ENCODE measurements at places on chromosomes 16 and 17.

DNA sequence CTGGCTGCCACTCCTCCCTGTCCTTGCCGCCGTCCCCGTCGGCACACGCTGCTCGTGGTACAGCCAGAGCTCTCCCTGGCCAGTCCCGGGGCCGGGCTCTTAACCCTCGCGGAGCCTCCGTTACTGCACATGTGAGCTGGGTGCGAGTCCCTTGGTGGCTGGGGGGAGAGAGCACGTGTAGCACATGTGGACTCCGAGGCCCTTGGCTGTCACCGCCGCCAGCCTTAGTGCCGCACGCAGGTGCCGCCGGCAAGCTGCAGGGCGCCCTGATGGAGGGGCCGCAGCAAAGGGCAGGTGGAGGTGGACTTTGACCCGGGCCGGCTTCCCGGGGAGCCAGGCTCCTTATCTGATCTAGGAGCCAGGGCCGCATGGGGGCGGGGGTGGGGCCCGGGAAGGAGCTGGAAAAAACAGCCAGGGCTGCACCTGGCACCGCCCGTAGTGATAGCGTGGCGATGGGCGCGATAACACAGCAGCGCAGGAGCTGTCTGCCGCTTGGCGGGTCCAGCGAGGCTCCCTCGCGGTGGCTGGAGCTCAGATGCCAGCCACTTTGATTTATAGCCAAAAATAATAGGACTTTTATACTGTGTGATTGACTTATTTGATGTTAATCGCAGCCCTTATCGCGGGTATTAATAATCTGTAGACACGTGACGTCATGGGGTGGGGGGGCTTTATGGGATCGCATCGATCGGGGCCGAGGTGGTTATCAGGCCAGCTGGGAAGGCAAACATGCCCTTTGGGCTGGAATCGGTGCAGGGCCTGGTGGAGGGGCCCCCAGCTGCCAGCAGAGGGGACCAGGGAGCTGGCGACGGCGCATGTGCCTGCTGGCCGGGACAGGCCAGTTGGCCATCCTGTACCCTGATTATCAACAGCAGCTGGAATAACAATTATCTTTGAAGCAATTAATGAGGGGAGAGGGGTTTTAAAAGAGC, 35.1 kb downstream of the ZFPM1 start:
- DNase-seq = no peak

- DNase-seq = no peak
These were observed 149.4 kb upstream of the HS3ST2 start for GRCh38 chr16:22664561-22664997.

GRCh38 chr16:60605176-60605575, 1431.1 kb downstream of the CDH8 start:
- no peak for DNase-seq

DNA sequence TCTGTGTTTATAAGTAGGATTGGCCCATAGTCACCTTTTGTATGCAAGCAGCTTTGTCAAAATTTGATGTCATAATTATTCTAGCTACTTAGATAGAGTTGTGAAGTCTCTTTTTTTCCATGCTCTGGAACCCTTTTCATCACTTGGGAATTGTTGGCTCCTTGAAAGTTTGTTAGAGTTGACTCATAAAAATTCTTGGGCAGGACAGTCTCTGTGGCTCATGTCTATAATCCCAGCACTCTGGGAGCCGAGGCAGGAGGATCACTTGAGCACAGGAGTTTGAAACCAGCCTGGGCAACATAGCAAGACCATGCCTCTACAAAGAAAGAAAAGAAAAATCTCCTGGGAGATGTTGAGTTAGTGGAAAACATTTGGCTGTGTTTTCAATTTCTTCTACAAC, 45.7 kb upstream of the MRC2 start:
- no peak for DNase-seq

- DNase-seq = no peak
These were observed 20.5 kb downstream of the TCF25 start for GRCh38 chr16:89893642-89894548.

GRCh38 chr17:1627182-1627981, 1.3 kb downstream of the SLC43A2 start:
- no peak for DNase-seq

- no peak for DNase-seq
These were observed 4.7 kb downstream of the NAGPA start for GRCh38 chr16:5028950-5029475.

DNA sequence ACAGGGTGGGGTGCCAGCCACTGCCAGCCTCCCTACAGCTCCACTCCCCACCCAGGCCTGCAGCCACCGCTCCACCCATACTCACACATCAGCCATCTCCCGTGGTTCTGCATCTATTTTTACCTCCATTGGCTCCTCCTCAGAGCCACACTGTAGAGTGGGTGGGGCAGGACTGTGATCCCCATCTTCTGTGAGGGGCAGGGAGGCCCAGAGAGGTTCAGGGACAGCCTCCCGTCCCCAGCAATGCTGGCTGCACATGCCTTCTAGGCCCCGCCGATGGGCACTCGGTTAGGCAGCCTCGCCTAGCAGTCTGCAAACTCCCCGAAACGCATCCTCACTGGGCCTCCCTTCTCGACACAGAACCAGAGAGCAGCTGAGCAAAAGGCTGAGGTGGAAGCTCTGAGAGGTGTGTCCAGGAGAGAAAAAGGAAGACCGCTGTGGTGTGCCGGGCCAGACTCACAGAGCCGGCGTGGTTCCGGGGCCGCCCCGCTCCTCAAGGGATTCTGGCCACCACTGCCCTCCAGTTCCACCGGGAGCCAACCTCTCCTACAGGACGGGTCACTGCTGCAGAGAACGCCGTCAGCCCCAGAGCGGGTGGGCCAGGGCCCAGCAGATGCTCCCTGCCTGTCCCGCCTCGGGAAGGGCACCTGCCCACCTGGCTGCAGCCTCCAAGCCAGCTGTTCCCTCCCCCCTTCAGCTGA, 71.9 kb downstream of the ABR start:
- no peak for DNase-seq

DNA sequence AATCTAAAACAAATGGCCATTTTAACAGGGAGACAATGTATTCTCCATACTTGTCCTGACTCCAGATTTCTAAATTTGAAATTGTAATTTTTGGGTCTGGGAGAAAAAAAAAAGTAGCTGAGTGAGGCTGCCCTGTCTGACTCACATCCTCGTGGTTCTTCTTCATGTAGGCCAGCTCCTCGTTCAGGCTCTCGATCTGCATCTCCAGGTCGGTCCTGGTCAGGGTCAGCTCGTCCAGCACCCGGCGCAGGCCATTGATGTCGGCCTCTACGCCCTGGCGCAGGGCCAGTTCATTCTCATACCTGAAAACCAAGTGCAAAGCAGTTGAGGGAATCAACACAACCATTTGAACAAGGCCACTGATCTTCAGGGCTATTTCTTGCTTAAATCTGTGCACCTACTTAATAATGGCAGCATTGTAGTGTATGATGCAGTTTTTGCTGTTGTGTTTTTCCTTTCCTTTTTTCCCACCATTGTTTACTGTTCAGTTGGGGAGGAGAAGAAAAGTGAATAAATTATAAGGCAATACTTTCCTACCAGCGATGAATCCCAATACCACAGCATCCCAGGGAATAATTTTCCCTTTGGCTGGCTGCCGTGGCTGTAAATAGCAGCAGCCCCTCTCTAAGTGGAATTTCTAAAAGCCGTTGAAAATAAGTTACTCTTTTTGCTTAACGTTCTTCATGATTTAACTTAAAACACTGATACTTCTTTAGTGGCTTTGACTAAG, 2.2 kb downstream of the KRT12 start:
- DNase-seq = no peak

DNA sequence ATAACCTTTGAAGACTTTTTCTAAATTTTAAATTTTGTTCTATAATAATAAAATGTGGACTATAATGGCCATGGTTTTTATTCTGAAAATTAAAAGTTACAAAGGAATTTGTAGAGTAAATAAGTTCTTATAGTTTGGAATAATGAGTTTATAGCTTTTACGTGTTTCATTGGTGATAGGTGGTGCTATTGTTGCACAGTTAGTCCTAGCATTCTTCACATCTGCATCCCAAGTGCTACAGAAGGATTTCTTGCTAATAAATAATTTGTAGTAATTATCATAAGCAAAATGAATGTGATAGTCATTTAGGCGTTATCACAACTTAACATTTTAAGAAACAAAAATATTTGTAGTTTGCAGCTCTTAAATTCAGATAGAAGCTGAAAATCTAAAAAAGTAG, 67.9 kb downstream of the BCAS3 start:
- DNase-seq = no peak

- no peak for DNase-seq
These were observed 577 bp upstream of the HS3ST2 start for GRCh38 chr16:22813223-22813947.

- no peak for DNase-seq
These were observed 527.2 kb upstream of the WSB1 start for GRCh38 chr17:26766743-26767142.

- no peak for DNase-seq
These were observed 150.1 kb downstream of the CYB561 start for GRCh38 chr17:63295839-63296590.

DNA sequence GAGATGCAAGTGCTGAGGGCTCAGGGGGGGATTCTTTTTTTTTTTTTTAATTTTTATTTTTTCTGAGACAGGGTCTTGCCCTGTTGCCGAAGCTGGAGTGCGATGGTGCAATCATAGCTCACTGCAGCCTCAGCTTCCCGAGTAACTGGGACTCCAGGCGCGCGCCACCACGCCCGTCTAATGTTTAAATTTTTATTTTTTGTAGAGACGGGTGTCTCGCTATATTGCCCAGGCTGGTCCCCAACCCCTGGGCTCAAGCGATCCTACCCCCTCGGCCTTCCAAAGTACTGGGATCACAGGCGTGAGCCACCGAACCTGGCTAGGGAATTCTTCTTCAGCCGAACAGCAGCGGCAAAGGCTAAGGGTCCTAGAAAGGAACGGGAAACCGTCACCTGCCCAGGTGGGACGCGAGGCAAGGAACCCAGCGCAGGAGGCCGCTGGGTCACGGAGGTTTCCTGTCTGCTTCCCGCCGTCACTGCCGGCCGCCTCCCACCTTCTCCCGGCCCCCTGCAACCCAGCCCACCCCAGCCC, 13.3 kb upstream of the OR1F1 start:
- no peak for DNase-seq

DNA sequence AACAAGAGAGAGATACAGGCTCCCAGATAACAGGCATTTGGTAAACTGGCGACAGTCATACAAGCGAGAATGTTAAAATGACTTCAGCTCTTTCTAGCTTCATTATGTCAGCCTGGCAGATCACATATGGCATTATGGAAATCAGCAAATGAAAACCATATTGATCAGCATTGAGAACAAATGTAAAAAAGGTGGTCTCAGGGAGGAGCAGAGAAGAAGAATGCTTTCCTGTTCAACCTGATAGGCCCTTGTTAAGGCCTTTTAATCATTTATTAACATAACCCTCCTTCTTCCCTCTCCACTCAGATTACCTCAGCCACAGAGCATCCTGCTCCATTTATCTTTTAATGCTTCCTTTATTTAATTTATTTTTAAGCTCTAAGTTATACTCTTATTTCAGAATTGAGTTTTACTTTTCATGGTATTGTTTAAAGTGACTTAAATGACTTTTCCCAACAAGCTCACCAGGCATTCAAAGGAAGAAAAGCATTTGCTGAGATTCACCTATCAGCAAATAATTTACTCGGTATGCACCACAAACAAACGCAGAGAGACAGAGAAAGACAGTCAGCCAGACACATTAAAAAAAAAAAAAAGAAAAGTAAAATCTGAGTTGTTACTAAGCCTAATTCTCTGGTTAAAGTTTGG, 243.9 kb upstream of the TBX2 start:
- DNase-seq = no peak

GRCh38 chr17:41360296-41360995, 9.2 kb downstream of the KRT33B start:
- DNase-seq = peak; percentile 52

DNA sequence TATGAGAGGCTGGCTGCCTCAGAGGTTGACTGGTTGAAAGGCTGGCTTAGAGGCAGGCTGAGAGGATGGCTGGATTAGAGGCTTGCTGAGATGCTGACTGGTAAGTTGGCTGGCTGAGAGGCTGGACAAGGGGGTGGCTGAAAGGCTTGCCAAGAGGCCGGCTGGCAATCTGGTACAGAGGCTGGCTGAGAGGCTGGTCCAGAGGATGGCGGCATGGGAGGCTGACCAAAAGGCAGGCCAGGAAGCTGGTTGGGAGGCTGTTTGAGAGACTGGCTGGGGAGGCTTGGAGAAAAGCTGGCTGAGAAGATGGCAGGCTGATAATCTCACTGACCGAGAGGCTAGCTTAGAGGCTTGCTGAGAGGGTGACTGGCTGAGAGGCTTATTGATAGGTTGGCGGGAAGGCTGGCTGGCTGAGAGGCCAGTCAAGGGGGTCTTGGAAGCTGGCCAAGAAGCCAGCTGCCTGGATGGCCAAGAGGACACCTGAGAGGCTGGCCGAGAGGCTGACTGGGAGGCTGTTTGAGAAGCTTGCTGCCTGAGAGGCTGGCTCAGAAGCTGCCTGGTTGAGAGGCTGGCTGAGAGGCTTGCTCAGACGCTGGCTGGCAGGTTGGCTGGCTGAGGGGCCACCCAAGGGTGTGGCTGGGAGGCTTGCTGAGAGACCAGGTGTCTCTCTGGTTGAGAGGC, 34.2 kb upstream of the ACSM2B start:
- no peak for DNase-seq

- no peak for DNase-seq
These were observed 2.0 kb upstream of the GLG1 start for GRCh38 chr16:74608944-74609343.

- DNase-seq = no peak
These were observed 24.1 kb downstream of the SDR42E1 start for GRCh38 chr16:81987121-81987520.

GRCh38 chr16:65114527-65114926, 7.3 kb downstream of the CDH11 start:
- DNase-seq = no peak

GRCh38 chr16:85898521-85899442, at the start of gene IRF8:
IRF8 (plus strand) TSS chr16:85899162; CDS start chr16:85903016, 3,854 bp downstream.
- peak; percentile 71 for DNase-seq

- no peak for DNase-seq
These were observed 358.6 kb upstream of the ASIC2 start for GRCh38 chr17:33651686-33652085.

DNA sequence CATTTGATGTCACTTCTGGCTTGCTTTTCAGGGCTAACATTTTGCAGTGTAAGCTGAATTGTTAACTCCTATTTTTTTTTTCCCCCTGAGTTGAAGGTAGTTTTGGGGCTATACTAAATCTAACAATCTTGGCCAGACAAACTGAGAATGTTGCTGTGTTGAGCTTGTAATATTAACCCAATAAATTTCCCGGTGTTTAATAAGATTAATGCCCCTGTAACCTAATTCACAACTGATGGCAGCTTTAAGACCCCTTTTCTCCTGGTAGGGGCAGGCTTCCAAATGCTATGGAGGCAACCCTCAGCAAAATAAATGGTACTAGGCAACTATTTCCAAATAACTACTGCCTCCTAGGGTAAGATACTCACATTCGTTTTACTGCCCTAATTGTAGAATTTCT, 549.6 kb upstream of the KIF2B start:
- DNase-seq = no peak

GRCh38 chr17:49602783-49603182, 27.1 kb downstream of the NXPH3 start:
- DNase-seq = no peak

- no peak for DNase-seq
These were observed 148.5 kb upstream of the WSCD1 start for GRCh38 chr17:5921512-5922282.
